Large intestine (tissue), 12 donors: ENCODE measurements at places on chromosomes 1 and 21. TPM values are rescaled to one million over a fixed set of nuclear protein-coding genes. Genes with fewer than 3 reads are reported as not detected.

GRCh38 chr1:53890522-53890941 is 935 bp upstream of the YIPF1 start:
- no peak for DNase-seq

DNA sequence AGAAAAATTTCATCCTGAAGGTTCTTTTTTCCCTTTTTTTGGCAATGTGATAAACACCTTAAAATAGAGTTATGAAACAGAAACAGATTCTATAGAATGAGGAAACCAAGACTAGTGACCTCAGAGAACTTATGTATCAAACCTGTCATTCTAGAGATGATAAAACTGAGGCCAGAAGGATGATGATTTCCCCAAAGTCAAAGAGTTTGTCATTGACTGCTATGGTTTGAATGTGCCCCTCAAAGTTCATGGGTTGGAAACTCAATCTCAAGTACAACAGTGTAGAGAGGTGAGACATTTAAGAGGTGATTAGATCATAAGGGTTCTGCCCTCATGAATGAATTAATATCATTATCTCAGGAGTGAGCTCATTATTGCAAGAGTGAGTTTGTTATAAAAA is 13.7 kb upstream of the BEND5 start:
- DNase-seq, result no peak

- peak; percentile 23 for DNase-seq
These were observed 55.3 kb downstream of the RRAGC start for GRCh38 chr1:38804062-38804886.

DNA sequence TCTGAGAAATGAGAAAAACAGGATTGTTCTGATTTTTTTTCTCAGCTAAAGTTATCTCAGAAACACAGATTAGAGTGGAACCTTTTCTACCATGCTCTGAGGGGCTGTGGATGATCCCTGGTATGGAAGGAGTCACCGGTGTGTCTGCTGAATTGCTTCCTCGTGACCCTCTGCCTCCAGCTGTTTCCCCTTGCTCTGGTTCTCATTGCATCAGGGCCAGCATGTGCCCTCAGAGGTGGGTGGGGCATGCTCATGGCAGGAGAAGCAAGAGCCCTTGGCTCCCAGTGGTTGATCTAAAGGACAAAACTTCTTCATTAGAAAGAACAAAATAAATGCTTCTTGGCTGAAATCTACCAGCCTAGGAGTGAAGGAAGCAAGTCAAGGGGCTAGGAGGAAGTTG is 183.2 kb upstream of the HMCN1 start:
- peak; percentile 65 for DNase-seq

DNA sequence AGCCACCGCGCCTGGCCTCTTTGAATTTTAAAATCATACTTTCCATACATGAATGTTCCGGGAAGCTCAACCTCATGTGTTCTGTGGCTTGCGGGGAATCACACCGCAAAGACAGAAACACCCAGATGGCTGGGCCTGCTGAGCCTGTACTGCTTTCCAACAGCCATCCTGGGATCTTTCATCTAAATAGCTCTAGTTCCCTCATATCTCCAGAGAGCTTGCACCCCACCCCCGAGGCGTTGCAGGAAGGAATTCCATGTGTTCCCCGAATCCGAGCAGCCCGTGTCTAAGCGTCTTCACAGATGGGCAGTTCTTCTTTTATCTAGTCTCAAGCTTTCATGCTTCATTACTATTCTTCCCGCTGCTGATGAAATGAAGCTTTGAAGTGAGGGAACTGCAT is 66.4 kb downstream of the IGSF21 start:
- no peak for DNase-seq

- DNase-seq, result no peak
These were observed 28.6 kb downstream of the AK4 start for GRCh38 chr1:65176591-65176990.

DNA sequence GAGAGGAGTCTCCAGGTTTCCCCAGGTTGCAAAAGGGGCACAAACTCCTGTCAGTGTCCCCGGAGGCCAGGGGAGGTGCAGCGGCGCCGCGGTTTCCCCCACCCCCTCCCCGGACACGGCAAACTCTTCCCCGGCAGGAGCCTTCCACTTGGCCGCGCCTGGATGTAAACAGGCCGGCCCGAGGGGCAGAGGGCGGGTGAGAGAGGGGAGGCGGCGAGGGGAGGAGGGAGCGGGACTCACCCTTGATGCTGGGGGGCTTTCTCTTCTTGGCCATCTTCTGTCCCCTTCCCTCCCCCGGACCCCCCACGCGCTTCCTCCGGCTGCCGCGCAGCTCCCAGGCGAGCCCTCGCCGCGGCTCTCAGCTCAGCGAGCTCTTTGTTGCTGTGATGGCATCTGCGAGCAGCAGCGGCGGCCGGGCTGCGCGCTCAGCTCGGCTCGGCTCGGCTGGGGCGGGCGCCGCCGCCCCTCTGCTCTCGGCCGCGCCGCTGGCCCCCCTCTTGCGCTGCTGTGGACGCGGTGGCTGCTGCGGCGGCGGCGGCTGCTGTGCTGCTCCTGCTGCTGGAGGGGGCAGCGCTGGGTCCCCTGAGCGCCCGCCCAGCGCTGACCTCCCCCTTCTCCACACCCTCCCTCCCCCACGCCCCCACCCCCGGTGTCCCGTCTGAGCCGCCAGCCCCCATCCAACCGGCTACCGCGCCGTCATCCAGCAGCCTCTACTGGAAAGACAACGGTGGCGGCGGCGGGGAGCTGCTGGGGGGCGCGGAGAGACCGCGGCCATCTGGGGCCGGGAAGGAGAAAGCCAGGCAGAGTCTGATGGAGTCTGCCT is 4.9 kb upstream of the SLC44A5 start:
- peak; percentile 23 for DNase-seq

- DNase-seq, result no peak
These were observed 117.5 kb downstream of the C1orf21 start for GRCh38 chr1:184504040-184504954.

DNA sequence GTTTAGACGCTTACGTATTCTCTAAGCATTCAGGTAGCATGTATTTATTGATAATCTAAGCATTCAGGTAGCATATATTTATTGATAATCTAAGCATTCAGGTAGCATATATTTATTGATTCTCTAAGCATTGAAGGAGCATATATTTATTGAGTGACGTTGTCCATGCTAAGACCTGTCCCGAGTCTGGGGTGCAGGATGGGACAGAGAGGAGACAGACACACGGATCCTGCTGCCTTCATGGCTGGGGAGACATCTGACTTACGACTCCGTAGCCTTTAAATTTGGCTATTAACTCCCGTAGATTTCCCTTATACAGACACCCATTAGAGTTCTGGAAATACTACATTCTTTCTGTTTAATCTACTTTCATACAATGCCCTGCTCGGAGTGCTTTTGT is 982 bp downstream of the SCCPDH start:
- no peak for DNase-seq

SMCP gene
- not detected for polyA plus RNA-seq
